ENCODE measurements at places on chromosomes 4 and X.

GRCh38 chr4:127687580-127687979 is 42.6 kb upstream of the SLC25A31 start:
- DNase-seq = no peak

GRCh38 chr4:40825014-40825838 is 75.5 kb downstream of the NSUN7 start:
- DNase-seq = no peak

DNA sequence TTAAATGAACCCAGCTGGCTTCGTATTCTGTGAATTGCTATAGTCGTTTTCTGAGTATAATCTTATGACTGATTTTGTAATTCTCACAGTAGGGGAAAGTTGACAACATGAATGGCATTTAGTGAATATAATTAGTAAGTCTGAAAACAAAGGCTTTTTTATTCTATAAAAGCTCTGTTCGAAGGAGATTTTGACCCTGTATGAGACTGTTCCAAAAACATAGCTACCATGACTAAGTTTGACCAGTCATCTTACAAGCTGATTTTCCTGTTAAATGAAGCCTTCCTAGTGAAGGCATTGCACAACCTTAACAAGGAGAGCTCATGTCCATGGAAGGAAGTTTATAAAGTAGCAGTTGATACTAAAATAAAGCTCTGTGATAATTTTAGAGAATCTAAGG is 242.3 kb downstream of the RPA4 start:
- DNase-seq = no peak

- no peak for DNase-seq
Measured at GRCh38 chrX:11244636-11245035, 48.6 kb upstream of the AMELX start.
